Ammon's horn (tissue), 1 donor: ENCODE measurements at places on chromosomes 7 and 10.

- peak; percentile 54 for DNase-seq
Measured at GRCh38 chr7:101816595-101817470, 593 bp upstream of the CUX1 start.

- DNase-seq = no peak
Measured at GRCh38 chr10:91296471-91296870, 76.0 kb downstream of the PCGF5 start.

- no peak for DNase-seq
Measured at GRCh38 chr10:104486803-104487202, 133.2 kb downstream of the CFAP58 start.

GRCh38 chr10:61279400-61279799 is 173.8 kb downstream of the TMEM26 start:
- no peak for DNase-seq

DNA sequence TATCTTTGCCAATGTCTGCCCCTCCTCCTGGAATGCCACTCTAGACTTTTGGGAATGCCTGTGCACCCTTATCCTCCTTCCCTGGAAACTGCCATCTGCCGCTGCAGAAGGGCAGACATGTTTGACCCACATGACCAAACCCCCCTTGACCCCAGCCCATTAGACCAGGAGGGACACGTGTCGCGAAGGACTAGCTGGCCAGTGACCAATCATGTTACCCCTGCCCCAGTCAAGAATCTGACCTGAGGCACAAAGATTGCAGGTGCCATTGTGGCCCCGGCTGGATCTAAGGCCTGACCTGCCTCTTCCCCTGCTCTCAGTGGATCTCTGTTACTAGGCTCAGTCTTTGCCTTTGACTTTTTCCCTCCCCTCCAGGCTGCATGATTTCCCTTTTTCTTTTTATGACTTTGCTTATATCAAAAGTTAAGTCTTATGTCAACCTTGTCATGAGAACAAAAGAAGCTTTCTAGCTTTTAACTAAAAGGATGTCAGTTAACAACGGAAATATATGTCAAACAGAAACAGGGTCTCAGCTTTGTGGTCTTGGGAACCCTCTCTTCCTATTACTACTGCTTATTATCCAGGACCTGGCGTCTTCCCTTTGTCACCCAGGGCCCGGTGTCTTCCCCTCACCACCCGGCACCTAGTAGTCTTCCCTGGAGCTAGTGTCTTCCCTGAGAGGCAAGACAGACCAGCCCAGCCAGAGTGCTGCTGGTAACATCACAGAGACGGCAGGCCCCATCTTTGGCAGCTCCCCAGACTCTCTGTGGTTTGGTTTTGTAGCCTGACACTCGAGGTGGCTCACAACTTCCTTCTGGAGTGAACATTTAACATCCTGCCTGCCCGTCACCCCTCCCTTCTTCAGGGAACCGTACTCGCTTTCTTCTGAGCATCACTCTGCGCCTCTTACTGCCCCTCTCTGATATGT is 24.4 kb upstream of the PPIF start:
- peak; percentile 81 for DNase-seq

- peak; percentile 43 for DNase-seq
Measured at GRCh38 chr10:22340329-22341189, 4.7 kb upstream of the SPAG6 start.

- no peak for DNase-seq
Measured at GRCh38 chr7:54560723-54561122, 18.5 kb downstream of the VSTM2A start.

GRCh38 chr10:131997366-131998049 is 15.8 kb upstream of the BNIP3 start:
- DNase-seq = peak; percentile 39

- DNase-seq = no peak
Measured at GRCh38 chr7:158067931-158068482, 519.6 kb downstream of the PTPRN2 start.

GRCh38 chr7:107661081-107661864 is 645 bp downstream of the SLC26A4 start:
- peak; percentile 40 for DNase-seq

- no peak for DNase-seq
Measured at GRCh38 chr10:70576803-70577517, 25.6 kb downstream of the PRF1 start.

DNA sequence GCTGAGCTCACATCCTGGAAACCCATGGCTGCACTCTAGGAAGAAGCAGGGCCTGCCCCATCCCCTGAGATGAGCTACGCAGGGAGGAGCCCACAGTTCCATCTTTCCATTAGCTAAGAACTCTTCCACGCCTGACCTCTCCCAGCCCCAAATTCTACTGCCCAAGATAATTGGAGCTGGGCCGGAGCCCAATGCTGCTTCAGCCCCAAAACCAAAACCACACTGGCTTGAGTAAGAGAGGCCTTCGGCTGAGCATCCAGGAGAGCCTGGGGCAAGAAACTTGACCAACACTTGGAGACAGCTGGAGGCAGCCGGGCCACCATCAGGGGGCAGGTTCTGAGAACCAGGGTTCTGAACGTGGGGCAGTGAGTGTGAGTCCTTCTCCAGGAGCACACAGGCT is 116.1 kb upstream of the ZMIZ1 start:
- DNase-seq = no peak

- peak; percentile 72 for DNase-seq
Measured at GRCh38 chr7:51430480-51431086, 114.0 kb upstream of the COBL start.
